ENCODE measurements at places on chromosomes 6 and 20.

GRCh38 chr6:41713159-41713649, 22.2 kb downstream of the TFEB start:
- H3K36me3 ChIP-seq: no peaks in the 10 kb centered on the region
- DNase-seq: no peak
- no peak overlapping the region for H3K27ac ChIP-seq
- H3K27me3 ChIP-seq: peaks cover 48% of the 10 kb centered on the region
- H3K4me3 ChIP-seq: no peak overlapping the region

- DNase-seq: no peak
- no peak overlapping the region for H3K4me3 ChIP-seq
- H3K4me1 ChIP-seq: no peaks in the 10 kb centered on the region
- H3K27me3 ChIP-seq: peaks cover 27% of the 10 kb centered on the region
- no peak overlapping the region for H3K27ac ChIP-seq
Observed at GRCh38 chr6:44335631-44336030, 6.8 kb upstream of the SPATS1 start.

- H3K36me3 ChIP-seq: peaks cover 11% of the 10 kb centered on the region
- no peak overlapping the region for H3K4me3 ChIP-seq
- DNase-seq: no peak
- peaks cover 12% of the 10 kb centered on the region for H3K4me1 ChIP-seq
- H3K27me3 ChIP-seq: no peaks in the 10 kb centered on the region
- H3K27ac ChIP-seq: no peak overlapping the region
Observed at GRCh38 chr6:158014505-158015187, 33.0 kb downstream of the SYNJ2 start.

DNA sequence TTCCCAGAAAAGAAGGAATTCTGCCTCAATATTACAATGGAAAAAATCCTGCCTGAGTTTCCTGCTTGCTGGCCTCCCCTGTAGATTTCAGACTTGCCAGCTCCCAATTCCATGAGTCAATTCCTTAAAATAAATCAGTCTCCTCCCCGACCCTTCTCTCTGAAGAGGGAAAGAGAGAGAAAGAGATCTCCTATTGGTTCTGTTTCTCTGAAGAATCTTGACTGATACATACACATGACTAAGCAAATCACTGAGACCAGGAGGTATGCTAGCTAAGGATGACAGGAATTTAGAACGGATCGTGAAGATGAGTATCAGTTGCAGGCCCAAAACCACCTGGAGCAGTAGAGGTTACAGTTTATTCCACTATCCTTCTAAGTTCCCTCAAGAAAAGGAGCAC, 11.3 kb upstream of the RBM24 start:
- H3K36me3 ChIP-seq: no peaks in the 10 kb centered on the region
- no peak overlapping the region for H3K4me3 ChIP-seq
- H3K27ac ChIP-seq: no peak overlapping the region
- no peaks in the 10 kb centered on the region for H3K27me3 ChIP-seq

- H3K4me1 ChIP-seq: peaks cover 30% of the 10 kb centered on the region
- peaks cover 90% of the 10 kb centered on the region for H3K36me3 ChIP-seq
- no peak overlapping the region for H3K4me3 ChIP-seq
- H3K27me3 ChIP-seq: no peaks in the 10 kb centered on the region
- peak overlapping the region; percentile 5 for H3K27ac ChIP-seq
- peak; percentile 87 for DNase-seq
Observed at GRCh38 chr6:7238900-7239589, 74.0 kb downstream of the SSR1 start.

DNA sequence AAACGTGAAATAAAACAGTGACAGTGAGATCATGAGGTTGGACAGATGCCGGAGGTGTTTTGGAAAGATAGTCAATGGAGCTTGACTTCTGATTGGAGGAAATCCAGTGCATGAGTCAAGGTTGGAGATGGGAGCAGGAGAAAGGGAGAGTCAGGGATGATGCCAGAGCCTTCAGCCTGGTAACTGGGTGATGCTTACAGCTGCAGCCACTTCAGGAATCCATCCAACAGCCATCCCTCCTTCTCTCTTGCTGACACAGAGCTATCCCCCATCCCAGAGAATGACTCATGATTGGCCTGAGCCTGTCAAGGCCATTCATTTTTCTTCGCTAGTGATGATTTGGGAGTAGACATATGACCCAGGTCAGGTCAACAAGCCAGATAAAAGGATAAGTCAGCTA, 112.8 kb downstream of the SAMD5 start:
- no peak overlapping the region for H3K4me3 ChIP-seq
- H3K36me3 ChIP-seq: no peaks in the 10 kb centered on the region
- peaks cover 13% of the 10 kb centered on the region for H3K27me3 ChIP-seq
- H3K27ac ChIP-seq: no peak overlapping the region

DNA sequence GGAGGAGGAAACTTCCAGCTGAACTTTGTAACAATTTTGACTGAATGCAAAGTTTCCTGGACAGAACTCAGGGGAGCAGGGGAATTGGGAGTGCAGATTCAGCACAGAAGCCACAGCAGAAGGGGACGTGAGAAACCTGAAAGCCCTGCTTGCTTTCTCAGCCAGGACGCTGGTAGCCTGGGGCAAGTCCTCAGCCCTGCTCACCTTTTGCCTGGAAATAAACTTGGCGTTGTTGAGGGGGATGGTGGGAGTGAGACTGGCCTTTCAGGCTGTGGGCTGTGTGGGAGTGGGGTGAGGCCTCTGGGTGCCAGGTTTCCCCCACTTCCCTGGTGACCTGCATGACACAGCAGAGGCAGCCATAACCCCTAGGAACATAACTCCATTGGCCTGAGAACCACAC, 238.1 kb upstream of the HS3ST5 start:
- no peak for DNase-seq
- H3K36me3 ChIP-seq: no peaks in the 10 kb centered on the region
- H3K27me3 ChIP-seq: no peaks in the 10 kb centered on the region
- H3K4me1 ChIP-seq: no peaks in the 10 kb centered on the region

GRCh38 chr6:146546443-146547043, 2.9 kb downstream of the RAB32 start:
- no peak overlapping the region for H3K27ac ChIP-seq
- H3K36me3 ChIP-seq: no peaks in the 10 kb centered on the region
- peaks cover 15% of the 10 kb centered on the region for H3K4me1 ChIP-seq
- DNase-seq: no peak

- no peak overlapping the region for H3K27ac ChIP-seq
- H3K4me3 ChIP-seq: no peak overlapping the region
- no peak for DNase-seq
Observed at GRCh38 chr6:143180826-143181225, 120.1 kb downstream of the AIG1 start.

- H3K36me3 ChIP-seq: no peaks in the 10 kb centered on the region
- no peak overlapping the region for H3K27ac ChIP-seq
- no peaks in the 10 kb centered on the region for H3K4me1 ChIP-seq
- no peak for DNase-seq
- no peak overlapping the region for H3K4me3 ChIP-seq
- H3K27me3 ChIP-seq: no peaks in the 10 kb centered on the region
Observed at GRCh38 chr6:69179681-69180080, 544.6 kb downstream of the ADGRB3 start.

GRCh38 chr6:30557683-30557981, 537 bp downstream of the PRR3 start:
- no peaks in the 10 kb centered on the region for H3K27me3 ChIP-seq
- peaks cover 63% of the 10 kb centered on the region for H3K36me3 ChIP-seq
- H3K4me1 ChIP-seq: peaks cover 17% of the 10 kb centered on the region
- peak; percentile 83 for DNase-seq

DNA sequence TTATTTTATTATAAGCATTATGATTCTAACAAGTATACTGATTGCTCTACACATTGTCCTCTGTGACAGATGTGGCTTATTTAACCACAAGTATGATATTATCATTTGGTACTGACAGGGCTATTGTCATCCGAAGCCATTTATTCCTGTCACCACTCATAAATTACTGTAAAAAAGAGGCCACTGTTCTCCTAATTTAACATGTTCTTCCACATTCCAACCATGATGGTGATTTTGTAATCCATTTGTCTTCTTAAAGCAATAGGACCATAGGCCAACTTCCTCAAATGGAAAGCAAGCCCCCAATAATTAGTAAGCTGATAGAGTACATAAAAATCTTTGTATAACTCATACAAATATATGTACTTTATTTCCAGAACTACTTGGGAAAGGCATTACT, 50.6 kb downstream of the FUT9 start:
- no peaks in the 10 kb centered on the region for H3K27me3 ChIP-seq
- H3K36me3 ChIP-seq: no peaks in the 10 kb centered on the region
- no peaks in the 10 kb centered on the region for H3K4me1 ChIP-seq
- DNase-seq: no peak

GRCh38 chr6:108937170-108937569, 88.9 kb downstream of the ARMC2 start:
- no peak overlapping the region for H3K27ac ChIP-seq

- no peaks in the 10 kb centered on the region for H3K36me3 ChIP-seq
- no peak overlapping the region for H3K4me3 ChIP-seq
- no peaks in the 10 kb centered on the region for H3K4me1 ChIP-seq
- DNase-seq: no peak
- no peaks in the 10 kb centered on the region for H3K27me3 ChIP-seq
- H3K27ac ChIP-seq: no peak overlapping the region
Observed at GRCh38 chr20:10985536-10985935, 311.7 kb upstream of the JAG1 start.

- peaks cover 5% of the 10 kb centered on the region for H3K27me3 ChIP-seq
- no peaks in the 10 kb centered on the region for H3K36me3 ChIP-seq
- no peak overlapping the region for H3K27ac ChIP-seq
- H3K4me1 ChIP-seq: no peaks in the 10 kb centered on the region
Observed at GRCh38 chr20:57911512-57912226, 201.9 kb upstream of the PMEPA1 start.

DNA sequence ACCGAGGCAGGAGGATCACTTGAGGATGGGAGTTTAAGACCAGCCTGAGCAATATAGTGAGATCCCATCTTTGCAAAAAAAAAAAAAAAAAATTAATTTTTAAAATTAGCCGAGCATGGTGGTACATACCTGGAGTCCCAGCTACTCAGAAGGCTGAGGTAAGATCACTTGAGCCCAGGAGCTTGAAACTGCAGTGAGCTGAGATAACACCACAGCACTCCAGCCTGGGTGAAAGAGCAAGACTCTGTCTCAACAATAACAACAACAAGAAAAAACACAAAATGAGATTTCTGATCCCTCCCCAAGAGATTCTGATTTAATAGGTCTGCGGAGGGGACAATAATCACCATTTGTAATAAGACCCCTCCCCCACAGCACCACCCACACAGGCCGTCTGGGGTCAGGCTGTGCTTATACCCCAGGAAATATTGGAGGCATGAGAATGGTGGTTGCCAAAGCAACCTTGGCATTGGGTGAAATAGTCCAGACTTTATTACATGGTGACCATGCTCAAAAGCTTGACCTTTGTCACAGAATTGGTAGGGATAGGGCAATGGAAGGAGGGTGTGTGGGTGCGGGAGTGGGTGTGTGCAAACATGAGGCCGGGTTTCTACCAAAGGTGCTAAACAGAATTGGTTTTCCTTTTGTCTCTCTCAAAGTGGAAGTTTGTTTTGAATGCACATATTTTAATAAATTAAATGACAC, 24.4 kb upstream of the ADTRP start:
- H3K27ac ChIP-seq: no peak overlapping the region
- H3K27me3 ChIP-seq: no peaks in the 10 kb centered on the region
- DNase-seq: no peak
- H3K36me3 ChIP-seq: no peaks in the 10 kb centered on the region
- no peak overlapping the region for H3K4me3 ChIP-seq

DNA sequence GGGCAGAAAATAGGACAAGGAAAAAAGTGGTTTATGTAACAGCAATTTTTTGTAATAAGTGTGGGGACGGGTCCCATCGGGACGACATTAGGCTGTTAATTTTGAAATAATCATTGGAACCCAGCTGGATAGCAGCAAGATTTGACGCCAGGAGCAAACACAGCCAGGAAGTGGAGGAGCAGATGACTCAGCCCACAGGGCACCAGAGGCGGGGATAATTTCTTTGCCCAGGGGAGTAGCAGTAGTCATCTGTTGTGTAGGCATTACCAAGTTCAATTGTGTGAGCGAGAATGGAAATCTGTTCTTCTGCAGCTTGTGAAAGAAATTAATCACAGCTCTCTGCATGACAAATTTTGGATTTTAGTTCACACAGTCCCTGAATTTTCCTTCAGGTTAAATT, 22.6 kb upstream of the RIN2 start:
- H3K36me3 ChIP-seq: no peaks in the 10 kb centered on the region
- no peaks in the 10 kb centered on the region for H3K4me1 ChIP-seq
- no peak overlapping the region for H3K4me3 ChIP-seq
- DNase-seq: no peak

DNA sequence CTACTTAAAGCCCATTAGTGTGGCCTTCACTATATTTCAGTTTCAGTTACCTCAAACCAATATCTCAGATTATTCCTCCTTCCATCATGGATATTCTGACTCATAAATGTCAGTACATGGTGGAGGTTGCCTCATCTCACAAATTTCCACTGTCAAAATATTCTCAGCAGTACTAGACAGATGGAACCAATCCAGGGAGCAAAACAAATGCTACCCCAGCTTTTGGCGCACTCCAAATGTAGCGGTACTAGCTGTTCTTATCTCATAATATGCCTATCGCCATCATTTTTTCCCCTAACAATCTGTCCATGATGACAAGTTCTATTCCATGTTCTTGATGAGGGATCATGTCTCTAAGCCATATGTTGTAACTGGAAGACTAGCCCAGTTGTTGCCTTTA, 1026.1 kb downstream of the KIF16B start:
- H3K4me3 ChIP-seq: no peak overlapping the region
- no peaks in the 10 kb centered on the region for H3K36me3 ChIP-seq
- no peaks in the 10 kb centered on the region for H3K4me1 ChIP-seq
- no peak for DNase-seq
- no peaks in the 10 kb centered on the region for H3K27me3 ChIP-seq

- H3K4me1 ChIP-seq: no peaks in the 10 kb centered on the region
- H3K27me3 ChIP-seq: peaks cover 13% of the 10 kb centered on the region
- H3K4me3 ChIP-seq: no peak overlapping the region
Observed at GRCh38 chr6:148370176-148370575, 27.5 kb downstream of the SASH1 start.

DNA sequence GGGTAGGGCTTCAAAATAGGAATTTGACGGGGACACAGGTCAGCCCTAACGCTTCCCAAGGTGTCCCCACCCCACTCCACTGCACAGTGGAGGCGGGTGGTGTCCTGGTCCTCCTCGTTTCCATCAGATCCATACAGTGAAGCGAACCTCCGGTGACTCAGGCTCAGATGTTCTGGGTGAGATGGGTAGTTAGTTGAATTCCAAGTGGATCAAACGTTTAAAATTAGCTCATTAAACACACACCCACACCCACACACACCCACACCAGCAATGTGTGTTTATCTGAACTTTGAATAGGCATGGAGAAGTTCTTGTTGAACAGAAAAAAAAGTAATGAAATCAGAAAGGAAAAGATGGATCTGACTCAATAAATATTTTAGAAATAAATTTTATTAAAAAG, 58.9 kb downstream of the CDH4 start:
- H3K36me3 ChIP-seq: no peaks in the 10 kb centered on the region
- H3K4me1 ChIP-seq: no peaks in the 10 kb centered on the region
- DNase-seq: no peak
- peaks cover 21% of the 10 kb centered on the region for H3K27me3 ChIP-seq
- H3K27ac ChIP-seq: no peak overlapping the region

GRCh38 chr6:122153557-122153956, 245.9 kb upstream of the HSF2 start:
- no peak for DNase-seq
- no peak overlapping the region for H3K27ac ChIP-seq
- H3K4me3 ChIP-seq: no peak overlapping the region
- H3K27me3 ChIP-seq: no peaks in the 10 kb centered on the region

Measured in K562 (cell line).